HepG2 (cell line): ENCODE measurements at places on chromosomes 2 and 18. TPM values are rescaled to one million over a fixed set of nuclear protein-coding genes. Genes with fewer than 3 reads are reported as not detected.

DNA sequence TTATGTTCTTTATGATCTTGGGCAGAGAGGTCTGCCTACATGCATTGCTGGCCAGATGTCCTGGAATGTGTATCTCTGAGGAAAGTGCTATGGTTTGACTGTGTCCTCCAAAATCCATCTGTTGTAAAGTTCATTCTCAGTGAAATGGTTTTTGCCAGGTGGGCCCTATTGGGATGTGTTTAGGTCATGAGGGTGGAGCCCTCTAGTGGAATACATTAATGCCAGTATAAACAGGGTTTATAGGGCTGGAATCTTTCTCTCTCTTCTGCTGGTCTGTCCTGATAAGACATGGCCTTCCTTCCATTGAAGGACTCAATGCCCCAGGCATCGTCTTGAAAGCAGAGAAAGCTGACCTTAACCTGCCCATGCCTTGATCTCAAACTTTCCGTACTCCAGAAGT, 258.5 kb downstream of the RPIA start:
- no peak overlapping the region for H3K4me3 ChIP-seq
- no peaks in the 10 kb centered on the region for H3K36me3 ChIP-seq
- no peaks in the 10 kb centered on the region for H3K4me1 ChIP-seq
- 0 out of 3 replicates have a peak, but pooled peaks cover 9% of the 10 kb centered on the region for H3K27me3 ChIP-seq

GRCh38 chr2:52918551-52918950, 849.1 kb upstream of the CHAC2 start:
- no peaks in the 10 kb centered on the region for H3K36me3 ChIP-seq
- H3K27me3 ChIP-seq: no peaks in the 10 kb centered on the region
- no peaks in the 10 kb centered on the region for H3K4me1 ChIP-seq
- H3K27ac ChIP-seq: no peak overlapping the region
- no peak for DNase-seq

DNA sequence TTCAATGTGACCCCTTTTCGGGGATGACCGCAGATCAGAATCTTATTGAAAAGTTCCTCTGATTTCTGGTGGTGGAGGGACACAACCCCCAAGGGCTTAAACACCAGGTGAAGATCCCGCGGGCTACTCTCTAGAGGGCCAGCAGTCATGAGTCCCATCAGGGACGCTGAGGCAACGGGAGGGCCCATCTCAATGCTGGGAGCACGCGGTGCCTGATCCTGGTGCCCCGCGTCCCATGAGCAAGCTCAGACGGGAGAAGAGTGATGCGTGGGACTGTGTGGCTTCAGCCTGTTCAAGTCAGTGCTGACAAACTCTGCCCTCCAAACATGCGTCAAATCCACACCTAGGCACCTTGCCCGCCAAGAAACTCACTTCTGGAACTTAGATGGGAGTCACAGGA, 224.9 kb downstream of the TWIST2 start:
- no peaks in the 10 kb centered on the region for H3K4me1 ChIP-seq
- H3K4me3 ChIP-seq: no peak overlapping the region

Gene PRKCE
- total RNA-seq: 3.9 and 4.0 TPM in 2 replicates
